ENCODE measurements at places on chromosomes 16 and 17. TPM values are rescaled to one million over a fixed set of nuclear protein-coding genes. Genes with fewer than 3 reads are reported as not detected.

Gene DNAH17
- total RNA-seq = under 0.01 TPM

Gene ABCA9
- total RNA-seq = 3.7 TPM

Gene NME4
- 11.6 TPM for total RNA-seq

Gene ODAD4
- total RNA-seq = 1.7 TPM

Gene COL1A1
- total RNA-seq = 41.1 TPM

Gene EVPLL
- total RNA-seq = not detected

Gene ST3GAL2
- total RNA-seq = 26.6 TPM

Gene DRC7
- total RNA-seq = 0.74 TPM

Gene METTL2A
- total RNA-seq = 28.0 TPM

Gene COASY
- 7.1 TPM for total RNA-seq

Gene OR1A1
- total RNA-seq = not detected

Data from temporal lobe (tissue), 4 donors.